NCI-H69 (cell line): ENCODE measurements at places on chromosomes 4 and X.

DNA sequence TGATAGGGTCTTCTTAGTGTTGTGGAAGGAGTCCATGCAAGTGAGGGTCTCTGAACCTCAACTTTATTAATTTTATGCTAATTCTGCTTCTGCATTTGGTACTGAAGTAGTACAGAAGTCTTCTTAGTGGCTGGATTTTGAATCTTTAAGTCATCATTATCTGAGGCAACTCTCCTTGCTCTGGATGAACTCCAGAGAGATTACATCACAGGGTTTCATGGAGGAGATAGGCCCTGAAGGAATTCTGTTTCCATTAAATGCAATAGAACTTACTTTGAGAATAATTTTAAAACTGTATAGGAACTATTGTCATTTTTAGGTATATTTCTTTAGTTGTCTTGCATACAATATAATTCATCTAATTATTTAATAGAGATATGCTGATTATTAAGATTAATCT is 451.2 kb downstream of the FAT4 start:
- DNase-seq: no peak

DNA sequence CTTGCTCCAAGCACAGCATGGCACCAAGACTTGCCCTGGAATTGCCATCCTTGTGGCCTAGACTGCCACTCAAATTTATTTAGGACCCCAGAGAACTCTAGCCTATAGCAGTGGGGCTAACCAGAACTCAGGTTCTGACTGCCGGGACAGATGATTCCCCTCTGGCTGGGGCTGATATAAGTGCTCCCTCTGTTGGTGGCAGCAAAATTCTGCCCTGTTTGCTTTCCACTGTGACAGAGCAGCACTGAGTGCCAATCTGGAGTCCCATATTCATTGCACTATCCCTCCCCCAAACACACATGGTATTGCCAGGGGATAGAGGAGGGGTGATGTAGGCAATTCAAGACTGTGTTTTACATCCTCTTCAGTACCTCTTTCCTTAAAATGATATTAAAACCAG is 1081.9 kb downstream of the FAT4 start:
- DNase-seq: no peak

DNA sequence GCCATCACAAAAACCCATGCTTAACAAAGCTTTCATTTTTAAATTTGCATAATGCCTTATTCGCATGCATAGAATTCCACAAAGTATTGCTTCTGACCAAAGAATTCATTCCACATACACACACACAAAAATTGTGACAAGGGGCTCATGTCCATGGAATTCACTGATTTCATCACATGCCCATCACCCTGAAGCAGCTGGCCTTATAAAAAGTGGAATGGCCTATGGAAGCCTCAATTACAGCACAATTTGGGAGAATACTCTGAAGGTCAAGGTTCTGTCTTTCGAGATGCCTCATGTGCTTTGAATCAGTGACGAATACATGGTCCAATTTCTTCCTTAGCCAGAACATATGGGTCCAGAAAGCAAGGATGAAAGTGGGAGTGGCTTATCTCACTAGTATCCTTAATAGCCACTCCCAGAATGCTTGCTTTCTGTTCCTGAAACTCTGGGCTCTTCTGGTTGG is 165.7 kb downstream of the KDR start:
- no peak for DNase-seq

- no peak for DNase-seq
Measured at GRCh38 chrX:151773434-151773833, 38.9 kb downstream of the CNGA2 start.
